Activated T-cell treated with anti-CD3 and anti-CD28 coated beads for 4 hours (primary cell): ENCODE measurements at places on chromosomes 1 and 21.

GRCh38 chr1:156551869-156552268 is 20.5 kb downstream of the IQGAP3 start:
- DNase-seq: no peak

DNA sequence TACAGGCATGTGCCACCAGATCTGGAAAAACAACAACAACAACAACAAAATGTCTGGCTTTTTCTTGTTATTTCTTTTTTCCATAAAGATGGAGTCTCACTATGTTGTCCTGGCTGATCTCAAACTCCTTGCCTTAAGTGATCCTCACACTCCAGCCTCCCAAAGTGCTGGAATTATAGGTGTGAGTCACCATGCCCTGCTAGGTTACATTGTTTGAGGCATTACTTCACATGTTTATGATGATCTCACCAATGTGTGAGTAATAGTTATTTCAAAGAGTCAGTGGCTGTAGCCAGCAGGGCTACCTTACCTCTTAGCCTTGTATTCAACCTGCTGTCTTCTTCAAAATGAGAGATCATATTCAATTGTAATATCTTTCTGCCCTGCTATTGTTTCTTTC is 445.7 kb downstream of the AMY1C start:
- no peak for DNase-seq

- DNase-seq: no peak
Measured at GRCh38 chr1:30190511-30191153, 532.8 kb downstream of the MATN1 start.

- no peak for DNase-seq
Measured at GRCh38 chr1:40014812-40015594, 25.5 kb upstream of the CAP1 start.

- no peak for DNase-seq
Measured at GRCh38 chr1:168601051-168601450, 24.6 kb downstream of the XCL1 start.

DNA sequence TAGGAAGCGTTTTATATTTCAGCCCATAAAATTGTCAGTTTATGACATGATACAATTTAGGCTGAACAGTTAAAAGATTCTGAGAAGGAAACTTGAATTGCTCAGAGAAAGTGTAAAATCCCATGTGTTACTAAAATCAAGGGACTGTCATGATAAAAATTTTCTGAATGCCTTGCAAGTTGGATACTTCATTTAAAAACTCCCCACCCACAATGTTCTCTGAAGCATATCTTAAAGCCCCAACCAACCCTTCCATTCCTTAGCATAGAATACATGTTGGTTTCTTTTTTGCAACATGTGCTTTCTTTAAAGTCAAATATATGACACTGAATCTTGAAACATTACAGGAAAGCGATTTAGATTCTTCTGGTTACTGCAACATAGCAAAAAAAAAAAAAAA is 97.4 kb downstream of the MRPL39 start:
- DNase-seq: no peak

- no peak for DNase-seq
Measured at GRCh38 chr1:245986404-245987218, 520.5 kb downstream of the SMYD3 start.

DNA sequence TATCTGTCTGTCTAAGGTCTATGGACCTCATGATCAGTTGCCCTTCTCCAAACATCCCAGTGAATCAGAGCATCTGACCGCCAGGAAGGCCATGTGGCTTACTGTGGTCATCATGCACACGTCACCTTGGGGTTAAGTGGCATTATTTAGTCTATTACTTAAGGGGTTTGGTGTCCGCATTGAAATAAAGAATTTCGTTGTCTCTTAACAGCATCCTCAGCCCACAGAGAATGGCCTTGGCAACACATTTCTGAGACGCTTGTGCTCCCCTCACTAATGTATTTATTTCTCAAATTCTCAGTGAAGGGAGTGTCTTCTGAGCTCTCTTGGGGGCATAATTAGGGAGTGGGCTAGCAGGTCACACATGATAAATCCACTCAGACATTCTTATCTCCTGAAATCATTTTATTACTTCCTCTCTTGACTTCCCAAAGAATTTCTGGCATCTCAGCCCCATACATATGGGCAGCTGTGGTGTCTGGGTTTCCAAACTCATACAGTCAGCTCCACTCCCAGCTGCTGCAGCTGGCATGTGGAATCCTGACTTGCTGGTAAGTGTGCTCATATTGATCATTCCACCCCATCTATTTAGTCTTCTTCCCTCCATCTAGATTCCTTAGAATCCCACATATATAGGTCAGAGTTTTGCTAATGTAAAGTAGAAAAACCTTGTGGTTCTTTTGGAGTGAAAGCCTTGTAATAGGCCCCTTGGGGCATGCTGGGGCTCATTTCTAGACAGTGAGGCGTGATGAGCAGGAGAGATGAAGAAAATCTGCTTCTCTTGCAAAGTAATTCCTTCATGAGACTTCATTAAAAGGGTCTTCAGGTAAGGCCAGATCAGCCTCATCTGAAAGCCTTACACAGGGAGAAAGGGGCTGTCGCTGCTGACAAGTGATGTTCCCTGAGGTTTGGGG is 110.5 kb downstream of the HHAT start:
- DNase-seq: no peak

- DNase-seq: peak; percentile 80
Measured at GRCh38 chr1:2227346-2228156, 568 bp upstream of the SKI start.

GRCh38 chr1:211376807-211377470 is 50.3 kb downstream of the TRAF5 start:
- DNase-seq: no peak

DNA sequence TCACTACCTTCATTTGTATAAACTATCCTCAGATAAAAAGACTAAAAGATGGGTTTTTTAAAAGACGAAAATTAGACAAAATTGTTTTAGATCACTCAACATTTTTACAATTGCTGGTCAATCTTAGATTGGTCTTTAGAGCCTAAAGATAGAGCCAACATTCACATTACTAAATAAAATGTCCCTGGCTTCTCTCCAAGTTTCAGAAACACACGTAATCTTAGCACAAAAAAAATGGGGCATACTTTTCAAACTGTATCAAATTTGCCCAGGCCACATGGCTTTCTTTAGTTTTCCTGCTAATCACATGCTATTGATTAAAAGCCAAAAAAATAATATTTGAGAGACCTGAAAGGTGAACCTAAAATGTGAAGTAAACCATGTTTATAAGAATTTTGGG is 288.1 kb downstream of the DPYD start:
- no peak for DNase-seq

- DNase-seq: no peak
Measured at GRCh38 chr1:22625262-22625925, 11.0 kb upstream of the C1QA start.

- no peak for DNase-seq
Measured at GRCh38 chr1:7116001-7116400, 330.7 kb downstream of the CAMTA1 start.

- no peak for DNase-seq
Measured at GRCh38 chr1:24322470-24323177, 3.5 kb downstream of the GRHL3 start.

DNA sequence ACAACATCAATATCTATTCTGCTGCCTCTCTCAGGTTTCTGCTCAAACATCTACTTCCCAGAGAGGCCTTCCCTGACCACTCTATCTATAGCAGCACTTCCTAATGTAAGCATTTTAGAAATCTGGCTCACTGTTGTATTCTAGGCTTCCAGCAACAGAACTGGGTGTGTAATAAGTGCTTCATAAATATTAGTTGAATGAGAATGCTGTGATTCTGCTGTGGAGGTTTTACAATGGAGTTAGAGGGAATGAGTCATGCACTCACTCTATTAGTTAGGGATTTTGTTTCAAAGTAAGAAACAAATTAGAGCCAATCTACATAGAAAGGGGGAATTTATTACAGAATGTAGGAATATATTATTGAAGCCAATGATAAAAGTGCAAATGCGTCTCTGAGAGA is 38.6 kb upstream of the SLC35F3 start:
- no peak for DNase-seq

DNA sequence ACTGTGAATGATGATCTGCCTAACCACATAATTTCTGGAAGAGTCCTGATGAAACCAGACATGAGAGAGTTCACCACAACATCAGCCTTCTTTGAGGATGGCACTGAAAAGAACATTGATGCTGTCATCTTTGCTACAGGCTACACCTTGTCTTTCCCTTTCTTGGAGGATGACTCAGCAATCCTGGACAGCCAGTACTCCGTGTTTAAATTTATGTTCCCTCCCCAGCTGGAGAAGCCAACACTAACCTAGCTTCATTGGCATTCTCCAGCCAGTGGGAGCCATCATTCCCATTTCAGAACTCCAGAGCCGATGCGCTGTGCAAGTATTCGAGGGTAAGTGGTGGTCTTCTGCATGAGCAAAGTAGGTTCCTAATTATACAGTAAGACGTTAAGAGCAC is 164.1 kb upstream of the POGK start:
- no peak for DNase-seq

GRCh38 chr1:99645203-99645602 is 710 bp upstream of the PALMD start:
- DNase-seq: no peak

- no peak for DNase-seq
Measured at GRCh38 chr1:27538793-27539192, 48.8 kb upstream of the WASF2 start.

- DNase-seq: no peak
Measured at GRCh38 chr1:227777646-227778045, 37.8 kb upstream of the PRSS38 start.

DNA sequence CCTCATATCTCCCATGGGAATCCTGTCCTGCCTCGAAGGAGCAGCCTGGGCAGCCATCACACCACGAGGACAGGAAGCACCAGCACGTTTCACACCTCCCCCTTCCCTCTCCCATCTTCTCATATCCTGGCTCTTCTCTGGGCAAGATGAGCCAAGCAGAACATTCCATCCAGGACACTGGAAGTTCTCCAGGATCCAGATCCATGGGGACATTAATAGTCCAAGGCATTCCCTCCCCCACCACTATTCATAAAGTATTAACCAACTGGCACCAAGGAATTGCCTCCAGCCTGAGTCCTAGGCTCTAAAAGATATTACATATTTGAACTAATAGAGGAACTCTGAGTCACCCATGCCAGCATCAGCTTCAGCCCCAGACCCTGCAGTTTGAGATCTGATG is 8.7 kb downstream of the SLAMF8 start:
- no peak for DNase-seq

DNA sequence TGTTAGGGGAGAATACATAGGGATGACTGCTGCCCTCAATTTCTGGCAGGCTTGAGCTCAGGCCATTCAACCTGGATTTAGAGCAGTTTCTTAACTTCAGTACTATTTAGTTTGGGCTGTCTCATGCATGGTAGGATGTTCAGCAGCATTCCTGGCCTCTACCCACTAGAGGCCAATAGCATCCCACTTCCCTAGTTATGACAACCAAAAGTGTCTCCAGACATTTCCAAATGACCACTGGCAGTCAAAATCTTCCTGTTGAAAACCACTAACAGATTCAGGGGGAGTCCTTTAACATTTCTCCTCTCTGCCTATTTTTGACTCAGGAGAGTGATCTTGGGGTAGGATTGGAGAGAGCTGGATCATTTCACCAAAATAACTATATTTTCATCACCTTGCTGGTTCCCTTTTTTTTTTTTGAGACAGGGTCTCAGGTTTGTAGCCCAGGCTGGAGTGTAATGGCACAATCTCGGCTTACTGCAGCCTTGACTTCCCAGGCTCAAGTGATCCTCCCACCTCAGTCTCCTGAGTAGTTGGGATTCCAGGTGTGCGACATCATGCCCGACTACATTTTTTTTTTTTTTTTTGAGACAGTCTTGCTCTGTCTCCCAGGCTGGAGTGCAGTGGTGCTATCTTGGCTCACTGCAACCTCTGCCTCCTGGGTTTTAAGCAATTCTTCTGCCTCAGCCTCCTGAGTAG is 8.7 kb downstream of the GNAT2 start:
- no peak for DNase-seq

DNA sequence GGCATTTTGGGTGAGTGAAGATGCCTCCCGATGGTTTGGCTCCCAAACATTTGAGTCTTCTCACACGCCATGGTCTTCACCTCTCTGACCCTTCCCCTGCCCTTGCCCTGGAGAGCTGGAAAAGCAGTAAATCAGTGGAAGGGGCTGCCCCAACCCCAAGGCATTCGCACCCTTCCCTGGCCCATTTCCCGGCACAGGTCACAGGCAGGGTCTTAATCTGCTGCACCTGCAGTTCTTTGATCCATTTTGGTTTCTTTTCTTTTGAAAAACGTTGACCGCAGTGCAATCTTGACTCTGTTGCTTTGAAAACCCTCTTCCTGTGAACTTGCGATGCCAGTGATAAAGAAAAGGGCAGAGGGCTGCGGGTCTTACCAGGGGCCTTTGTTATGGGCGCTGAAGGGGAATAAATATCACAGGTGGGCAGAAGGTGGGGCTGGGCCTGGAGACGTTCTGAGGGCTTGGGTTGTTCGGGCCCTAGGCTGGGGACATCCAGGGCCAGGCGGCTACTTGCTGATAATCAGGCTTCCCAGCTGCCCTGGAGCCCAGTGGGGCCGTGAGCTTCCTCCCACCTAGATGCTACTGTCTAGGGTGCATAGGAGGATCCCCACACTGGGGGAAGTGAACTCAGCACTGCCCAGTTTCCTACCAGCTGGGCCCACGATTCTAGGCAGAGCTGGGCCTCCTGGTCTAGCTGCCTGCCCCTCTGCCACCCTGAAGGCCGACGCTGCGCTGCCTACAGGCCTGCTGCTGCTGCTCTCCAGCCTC is 38.6 kb upstream of the EPS8L3 start:
- DNase-seq: peak; percentile 26

DNA sequence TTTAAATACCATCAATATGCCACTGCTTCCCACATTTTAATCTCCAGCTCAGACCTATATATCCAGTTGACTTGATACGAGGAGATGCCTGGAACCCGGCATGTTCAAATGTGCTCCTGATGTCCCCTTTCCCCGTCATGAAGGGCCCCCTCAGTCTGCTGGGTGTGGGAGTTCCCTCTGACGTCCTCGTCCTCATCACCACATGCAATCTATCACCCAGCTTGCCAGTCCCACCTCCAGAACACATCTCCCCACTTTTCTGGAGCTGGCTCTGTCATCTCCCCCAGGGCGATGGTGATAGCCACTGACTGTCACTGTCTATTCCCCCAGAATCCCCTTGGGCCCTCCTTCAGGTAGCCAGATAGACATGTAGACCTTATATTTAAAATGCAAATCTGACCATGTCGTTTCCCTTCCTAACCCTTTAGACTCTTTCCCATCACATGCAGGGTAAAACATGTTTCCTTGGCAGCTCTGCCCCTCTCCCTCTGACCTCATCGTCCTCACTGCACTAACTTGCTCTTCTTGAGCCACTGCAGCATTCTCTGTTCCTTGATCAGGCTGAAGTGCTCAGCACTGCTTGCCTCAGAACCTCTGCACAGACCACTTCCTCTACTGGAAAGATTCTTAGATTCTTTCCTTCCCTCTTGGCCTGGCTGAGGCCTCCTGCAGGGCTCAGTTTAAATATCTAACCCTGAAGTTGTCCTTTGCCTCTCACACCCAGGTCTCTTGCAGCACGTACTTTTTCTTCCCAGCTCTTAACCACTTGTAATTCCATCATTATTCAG is 7.4 kb downstream of the AZIN2 start:
- no peak for DNase-seq
